ENCODE measurements at places on chromosomes 6 and 20.
A peak's percentile ranks its signal among the peaks of the same experiment; 100 is the strongest.

DNA sequence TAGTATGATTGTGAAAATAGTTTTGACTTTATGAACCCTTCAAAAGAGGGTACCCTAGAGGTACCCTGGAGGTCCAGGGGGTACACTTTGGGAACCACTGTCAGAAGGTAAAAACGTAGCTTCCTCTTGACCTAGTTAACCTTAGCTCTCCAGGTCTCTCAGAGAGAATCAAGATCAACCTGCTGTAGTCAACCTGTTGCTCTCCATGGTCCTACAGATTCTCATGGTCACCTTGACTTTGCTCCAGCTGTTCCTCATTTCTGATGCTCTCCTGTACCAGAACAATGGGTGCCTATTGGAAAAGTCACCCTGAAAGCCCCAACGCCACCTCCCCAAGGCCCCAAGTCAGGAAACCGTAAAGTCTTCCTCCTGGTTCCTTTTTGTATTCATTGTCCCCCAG is 294.4 kb upstream of the CDH4 start:
- no peak for ATAC-seq

- ATAC-seq = peak; percentile 37
These were observed 79.0 kb upstream of the RGS17 start for GRCh38 chr6:153210083-153210482.

- ATAC-seq = no peak
These were observed 40.1 kb downstream of the PLCB1 start for GRCh38 chr20:8172191-8172590.

- ATAC-seq = peak; percentile 91
These were observed 59.2 kb downstream of the TRAM2 start for GRCh38 chr6:52517502-52518278.

- no peak for ATAC-seq
These were observed 21.5 kb upstream of the MRPS18A start for GRCh38 chr6:43708860-43709653.

- ATAC-seq = no peak
These were observed 537.5 kb downstream of the BTBD3 start for GRCh38 chr20:12455148-12455547.

DNA sequence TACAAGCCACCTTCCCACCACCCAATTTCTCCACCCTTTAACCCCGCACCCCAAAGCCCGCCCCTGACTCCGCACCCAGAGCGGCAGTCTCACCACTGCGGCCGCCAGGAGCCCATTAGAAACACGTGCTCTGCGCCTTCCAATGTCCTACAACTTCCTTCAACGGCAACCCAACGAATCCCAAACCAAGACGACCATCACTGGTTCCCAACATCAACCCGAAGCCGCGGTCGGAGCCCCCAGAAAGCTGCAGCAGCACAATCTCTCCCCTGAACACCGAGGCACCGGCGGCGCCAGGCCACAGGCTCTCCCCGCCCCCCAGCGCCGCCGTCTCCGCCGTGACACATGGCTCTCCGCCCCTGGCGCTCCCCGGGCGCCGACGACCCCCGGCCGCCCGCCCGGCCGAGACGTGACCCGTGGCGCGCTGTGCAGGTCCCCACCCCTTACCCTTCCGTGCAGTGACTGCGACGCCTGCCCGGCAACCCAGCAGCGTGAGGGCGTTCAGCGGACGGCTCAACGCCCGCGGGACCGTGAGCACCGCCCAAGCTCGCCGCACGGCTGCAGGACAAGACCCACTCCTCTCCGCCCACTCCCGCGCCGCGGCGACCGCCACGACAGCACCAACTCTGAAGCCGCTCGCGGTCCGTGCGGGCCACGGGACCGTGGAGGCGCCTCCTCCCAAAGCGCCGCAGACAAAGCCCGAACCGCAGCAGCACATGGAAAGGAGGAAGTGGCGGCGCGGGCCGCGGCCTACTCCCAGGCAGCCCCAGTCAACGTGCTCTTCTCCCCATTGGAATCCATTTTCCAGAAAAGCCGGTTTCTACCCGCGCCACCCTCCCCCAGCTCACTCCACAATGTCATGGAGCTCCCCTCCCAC is 551 bp downstream of the SYNCRIP start:
- peak; percentile 14 for ATAC-seq

DNA sequence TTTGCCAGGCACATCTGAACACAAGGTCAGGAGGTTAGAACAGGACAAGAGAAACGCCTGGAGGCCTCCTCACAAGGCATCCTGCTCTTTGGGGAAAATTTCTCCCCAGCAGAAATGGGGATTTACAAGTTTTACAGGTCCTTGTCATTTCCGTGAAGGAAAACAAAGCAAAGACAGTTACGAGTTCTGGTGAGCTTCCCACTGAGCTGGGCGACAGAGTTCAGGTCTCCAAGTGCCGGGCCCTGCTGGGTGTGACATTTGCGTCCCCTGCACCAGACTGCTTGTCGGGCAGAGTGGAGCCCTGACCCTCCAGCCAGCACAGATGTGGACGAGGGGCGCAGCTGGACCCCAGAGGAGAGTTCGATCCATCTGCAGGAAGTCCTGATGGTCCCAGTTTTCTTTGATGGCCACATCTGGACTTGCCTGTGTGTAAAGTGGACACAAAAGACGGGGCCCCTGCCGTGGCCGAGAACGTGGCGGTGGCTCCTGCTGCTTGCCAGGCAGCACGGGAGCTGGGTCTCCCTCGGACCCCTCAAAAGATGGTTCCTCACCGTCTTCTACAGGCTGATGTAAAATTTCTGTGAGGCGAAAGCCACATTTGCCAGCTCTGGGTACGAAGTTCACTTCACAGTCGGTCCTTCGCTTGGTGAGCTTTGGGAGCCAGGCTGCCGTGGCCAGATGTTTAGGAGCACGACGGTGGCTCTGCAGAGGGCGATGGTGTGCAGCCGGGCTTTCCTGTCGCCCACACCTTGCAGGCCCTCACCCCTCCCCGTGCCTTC is 5.2 kb upstream of the ADRM1 start:
- ATAC-seq = no peak

DNA sequence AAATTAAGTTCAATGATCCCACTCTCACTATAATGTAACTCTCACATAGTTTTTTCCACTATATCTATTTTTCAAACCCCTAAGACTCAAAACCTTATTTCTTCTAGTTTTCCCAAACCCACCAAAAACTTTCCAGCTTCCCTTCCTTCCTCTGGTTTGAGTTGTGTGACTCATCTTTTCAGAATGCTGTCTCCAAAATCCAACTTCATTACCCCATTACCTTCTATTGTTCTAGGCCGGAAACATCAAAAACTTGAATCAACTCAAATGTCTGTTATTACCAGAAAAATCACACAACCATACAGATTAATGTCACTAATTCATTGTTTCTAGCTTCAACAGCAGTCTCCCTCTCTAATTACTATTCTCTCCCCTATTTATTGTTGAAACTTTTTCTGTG is 1090.3 kb downstream of the HACE1 start:
- ATAC-seq = no peak

DNA sequence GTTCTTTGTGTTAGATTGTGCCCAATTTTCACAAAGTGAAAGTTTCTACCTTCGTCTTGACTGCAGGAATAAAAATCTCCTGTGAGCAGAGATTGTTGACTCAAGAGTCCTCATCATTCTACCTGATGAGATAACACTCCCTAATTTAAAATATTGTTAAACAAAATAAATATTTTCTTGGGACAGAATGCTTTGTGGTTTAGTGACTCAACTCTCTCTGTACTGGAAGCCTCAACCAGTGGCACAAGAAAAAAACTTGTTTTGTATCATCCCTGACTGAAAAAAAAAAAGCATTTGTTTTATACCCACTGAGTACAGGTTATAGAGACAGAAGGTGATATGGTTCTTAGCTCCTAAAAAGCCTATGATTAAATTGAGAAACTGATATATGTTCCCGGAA is 78.9 kb downstream of the CRYBG1 start:
- no peak for ATAC-seq

DNA sequence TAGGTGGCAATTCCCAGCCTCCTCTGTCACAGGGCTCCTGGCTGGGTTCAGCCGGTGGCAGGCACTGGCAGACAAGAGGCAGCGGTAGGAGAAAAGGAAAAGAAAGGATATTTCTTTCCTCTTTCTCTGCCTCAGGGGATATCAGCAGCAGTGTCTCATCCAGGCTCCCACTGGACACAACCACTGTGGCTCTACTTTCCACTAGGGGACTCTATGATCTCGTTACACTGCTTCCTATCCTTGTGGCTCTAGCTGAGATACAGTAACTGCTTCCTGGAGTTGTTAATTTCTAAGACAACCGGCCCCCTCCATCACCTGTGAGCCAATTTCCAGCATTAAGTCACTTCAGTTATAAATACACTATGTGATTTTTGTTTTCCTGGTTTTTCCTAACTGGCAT is 102.0 kb upstream of the LRFN2 start:
- no peak for ATAC-seq

- ATAC-seq = no peak
These were observed 577.8 kb downstream of the MAFB start for GRCh38 chr20:40111282-40111681.

DNA sequence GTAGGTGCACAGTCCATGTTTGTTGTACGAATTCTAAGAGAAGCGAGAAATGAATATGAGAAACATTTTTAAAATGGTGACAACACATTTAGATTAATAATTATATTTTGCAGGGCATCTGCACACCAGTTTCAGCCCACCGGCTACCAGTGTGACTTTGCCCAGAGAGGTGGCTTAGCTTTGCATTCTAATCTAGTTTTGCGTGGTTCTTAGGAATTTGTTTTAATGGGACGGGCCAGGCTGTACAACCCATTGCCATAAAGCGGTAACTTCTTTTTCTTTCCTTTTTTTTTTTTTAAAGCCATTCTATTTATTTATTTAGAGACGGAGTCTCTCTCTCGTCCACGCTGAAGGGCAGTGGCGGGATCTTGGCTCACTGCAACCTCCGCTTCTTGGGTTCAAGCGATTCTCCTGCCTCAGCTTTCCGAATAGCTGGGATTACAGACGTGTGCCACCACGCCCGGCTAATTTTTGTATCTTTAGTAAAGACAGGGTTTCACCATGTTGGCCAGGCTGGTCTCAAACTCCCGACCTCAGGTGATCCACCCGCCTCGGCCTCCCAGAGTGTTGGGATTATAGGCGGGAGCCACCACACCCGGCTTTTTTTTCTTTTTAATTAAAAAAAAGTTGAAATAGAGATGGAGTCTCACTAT is 829 bp downstream of the MANBAL start:
- ATAC-seq = no peak

- ATAC-seq = no peak
These were observed 1.6 kb downstream of the SLC17A9 start for GRCh38 chr20:62953839-62954703.

- ATAC-seq = no peak
These were observed 70.7 kb upstream of the LTV1 start for GRCh38 chr6:143772116-143773086.

- 0 out of 3 replicates have a peak, but pooled peaks have one; percentile 26 for ATAC-seq
These were observed 52.3 kb upstream of the CITED2 start for GRCh38 chr6:139426795-139427194.

DNA sequence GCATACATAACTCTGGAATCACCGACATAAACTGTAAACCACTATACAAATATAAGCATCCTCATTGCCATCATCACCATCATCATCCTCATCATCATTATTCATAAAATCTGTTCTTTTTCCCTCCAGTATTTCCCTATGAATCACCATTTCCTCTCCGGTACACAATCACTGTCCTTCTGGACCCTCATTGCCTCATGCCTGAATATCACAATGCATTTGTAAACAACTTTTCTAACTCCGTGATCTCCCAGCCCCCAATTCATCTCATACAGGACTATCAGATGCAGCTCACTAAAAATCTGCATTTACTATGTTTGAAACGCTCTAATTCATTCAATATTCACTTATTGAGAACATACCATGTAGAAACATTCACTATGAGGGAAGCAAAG is 339.7 kb downstream of the TBC1D32 start:
- ATAC-seq = no peak

GRCh38 chr20:6811262-6812035 is 44.0 kb downstream of the BMP2 start:
- no peak for ATAC-seq

DNA sequence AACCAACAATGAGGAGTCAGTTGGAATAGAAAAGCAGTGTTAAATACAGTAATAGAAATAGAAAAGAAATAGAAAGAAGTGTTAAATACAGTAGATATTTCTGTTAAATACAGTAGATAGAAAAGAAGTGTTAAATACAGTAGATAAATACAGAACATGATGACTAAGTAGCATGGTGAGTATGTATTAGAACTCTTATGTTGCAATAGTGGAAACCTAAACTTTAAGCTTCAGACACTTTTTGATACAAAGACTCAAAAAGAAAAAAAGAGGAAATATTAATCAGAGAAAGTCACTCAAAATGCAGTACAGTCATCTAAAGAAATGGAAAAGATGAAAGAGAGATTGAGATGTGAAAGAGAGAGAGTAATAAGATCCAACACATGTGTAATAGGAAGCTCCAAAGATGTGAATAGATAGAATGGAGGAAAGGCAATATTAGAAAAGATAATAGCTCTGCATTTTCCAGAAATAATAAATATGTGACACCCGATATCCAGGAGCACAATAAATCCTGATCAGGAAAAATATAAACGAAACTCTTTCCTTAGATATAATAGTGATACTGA is 131.5 kb upstream of the KCNK16 start:
- no peak for ATAC-seq

DNA sequence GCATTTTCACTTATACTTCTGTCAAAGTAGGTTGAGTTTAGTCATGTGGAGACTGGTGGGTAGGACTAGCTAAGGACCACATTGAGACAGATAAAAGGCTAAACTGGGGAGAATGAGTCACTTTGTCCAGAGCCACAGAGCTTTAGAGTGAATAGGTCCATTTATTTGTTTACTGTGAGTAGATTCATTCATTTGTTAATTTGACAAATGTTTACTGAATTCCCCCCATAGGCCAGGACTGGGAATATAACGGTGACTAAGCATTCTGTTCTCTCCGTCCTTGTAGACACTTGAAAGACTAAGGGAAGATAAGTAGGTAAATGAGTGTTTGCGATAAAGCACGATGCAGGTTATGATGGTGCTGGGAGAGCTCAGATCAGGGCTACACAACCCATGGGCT is 699.7 kb upstream of the ID4 start:
- no peak for ATAC-seq

GRCh38 chr6:126764104-126764503 is 354.4 kb upstream of the RSPO3 start:
- ATAC-seq = no peak

- ATAC-seq = peak; percentile 83
These were observed 98.5 kb downstream of the TFAP2A start for GRCh38 chr6:10316373-10316721.

DNA sequence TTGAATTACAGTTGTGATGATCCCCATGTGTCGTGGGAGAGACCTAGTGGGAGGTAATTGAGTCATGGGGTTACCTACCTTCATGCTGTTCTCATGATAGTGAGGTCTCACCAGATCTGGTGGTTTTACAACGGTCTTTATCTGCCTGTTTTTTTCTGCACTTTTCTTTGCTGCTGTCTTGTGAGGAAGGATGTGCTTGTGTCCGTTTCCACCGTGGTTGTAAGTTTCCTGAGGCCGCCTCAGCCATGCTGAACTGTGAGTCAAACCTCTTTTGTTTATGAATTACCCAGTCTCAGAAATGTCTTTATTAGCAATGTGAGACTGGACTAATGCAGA is 6.5 kb upstream of the RANBP9 start:
- no peak for ATAC-seq

Data from SK-N-SH treated with all-trans-retinoic acid at 6 μM for 48 hours (cell line).